ENCODE measurements at places on chromosomes 3 and 15.

GRCh38 chr3:170419557-170420087, 954 bp downstream of the CLDN11 start:
- DNase-seq: no peak

GRCh38 chr3:184443831-184444230, 64.0 kb downstream of the CHRD start:
- DNase-seq: no peak

DNA sequence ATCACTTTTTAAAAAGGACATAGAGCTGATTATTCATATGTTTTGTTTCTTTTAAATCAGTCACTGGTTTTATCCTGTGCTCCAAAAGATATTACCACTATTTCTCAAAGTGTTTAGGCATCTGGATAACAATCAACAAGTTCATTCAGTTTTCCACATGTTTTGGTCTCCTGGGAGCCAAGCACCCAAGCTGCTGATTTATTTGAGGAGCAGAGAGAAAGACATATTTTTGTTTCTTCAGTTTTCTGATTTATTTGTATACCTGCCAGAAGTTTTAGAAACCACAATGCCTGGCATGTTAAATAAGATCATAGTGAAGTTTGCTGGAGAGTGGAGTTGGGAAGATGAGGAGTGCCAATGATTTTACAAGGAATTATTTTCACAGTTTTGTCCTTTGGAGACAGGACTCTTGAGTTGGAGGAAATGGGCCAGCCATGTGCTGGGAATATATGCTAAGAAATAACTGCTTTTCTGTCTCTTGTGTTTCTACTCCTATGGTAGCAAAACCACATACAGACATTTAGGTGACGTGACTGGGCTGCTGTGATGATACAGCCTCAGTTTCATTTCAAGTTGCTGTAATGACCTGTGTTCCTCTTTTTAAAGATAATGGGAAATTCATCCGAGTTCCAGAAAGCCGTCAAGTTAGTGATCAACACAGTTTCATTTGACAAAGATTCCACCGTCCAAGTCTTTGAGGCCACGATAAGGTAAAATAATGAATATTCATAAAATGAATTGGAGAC, 11.7 kb downstream of the EDEM1 start:
- no peak for DNase-seq

DNA sequence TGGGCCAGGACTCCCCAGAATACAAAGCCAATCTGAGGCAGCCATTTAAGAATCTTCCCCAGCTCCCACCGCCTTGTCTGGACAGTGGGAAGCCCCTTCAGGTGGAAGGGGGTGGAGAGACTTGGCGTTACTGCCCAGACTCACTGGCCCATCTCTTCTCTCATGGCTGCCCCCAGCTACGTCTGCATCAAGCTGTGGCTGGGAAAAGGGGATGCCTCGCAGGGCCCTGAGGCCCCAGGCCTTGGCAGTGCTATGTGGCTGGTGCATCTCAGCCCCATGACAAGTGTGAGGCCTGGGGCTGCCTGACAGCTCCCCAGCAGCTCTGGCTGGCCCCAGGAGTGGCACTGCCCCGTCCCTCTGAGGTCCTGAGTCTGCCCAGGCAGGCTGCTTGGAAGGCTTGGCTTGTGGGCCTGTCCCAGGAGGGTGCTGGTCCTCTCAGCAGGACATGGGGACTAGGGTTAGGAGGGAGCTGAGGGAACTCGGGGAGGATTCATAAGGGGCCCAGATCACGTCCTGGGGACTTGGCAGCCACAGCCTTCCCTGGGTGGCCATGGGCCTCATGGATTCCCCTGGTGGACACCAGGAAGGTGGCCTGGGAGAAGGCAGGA, 20.2 kb upstream of the SLC41A3 start:
- no peak for DNase-seq

DNA sequence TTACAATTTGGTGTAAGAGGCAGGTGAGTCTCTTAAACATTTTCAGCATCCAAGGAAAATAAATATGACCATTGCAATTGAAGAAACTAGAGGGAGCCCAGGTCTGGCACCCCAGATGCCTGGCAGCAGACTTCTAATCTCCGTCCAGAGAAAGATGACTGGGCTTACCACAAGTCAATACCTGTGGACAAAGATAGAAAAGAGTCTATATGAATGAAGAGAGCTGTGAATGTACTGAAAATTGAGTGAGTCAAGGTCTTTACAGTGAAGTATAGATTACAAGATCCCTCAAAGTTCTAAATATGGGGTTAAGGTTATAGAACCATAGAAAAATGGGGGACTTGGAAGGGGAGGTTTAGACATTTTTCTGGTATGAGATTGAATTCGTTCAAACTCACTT, 827.4 kb upstream of the NR2F2 start:
- DNase-seq: no peak

GRCh38 chr15:38176155-38176554, 76.5 kb upstream of the SPRED1 start:
- no peak for DNase-seq

GRCh38 chr3:43079536-43080332, 26.1 kb downstream of the POMGNT2 start:
- DNase-seq: no peak

DNA sequence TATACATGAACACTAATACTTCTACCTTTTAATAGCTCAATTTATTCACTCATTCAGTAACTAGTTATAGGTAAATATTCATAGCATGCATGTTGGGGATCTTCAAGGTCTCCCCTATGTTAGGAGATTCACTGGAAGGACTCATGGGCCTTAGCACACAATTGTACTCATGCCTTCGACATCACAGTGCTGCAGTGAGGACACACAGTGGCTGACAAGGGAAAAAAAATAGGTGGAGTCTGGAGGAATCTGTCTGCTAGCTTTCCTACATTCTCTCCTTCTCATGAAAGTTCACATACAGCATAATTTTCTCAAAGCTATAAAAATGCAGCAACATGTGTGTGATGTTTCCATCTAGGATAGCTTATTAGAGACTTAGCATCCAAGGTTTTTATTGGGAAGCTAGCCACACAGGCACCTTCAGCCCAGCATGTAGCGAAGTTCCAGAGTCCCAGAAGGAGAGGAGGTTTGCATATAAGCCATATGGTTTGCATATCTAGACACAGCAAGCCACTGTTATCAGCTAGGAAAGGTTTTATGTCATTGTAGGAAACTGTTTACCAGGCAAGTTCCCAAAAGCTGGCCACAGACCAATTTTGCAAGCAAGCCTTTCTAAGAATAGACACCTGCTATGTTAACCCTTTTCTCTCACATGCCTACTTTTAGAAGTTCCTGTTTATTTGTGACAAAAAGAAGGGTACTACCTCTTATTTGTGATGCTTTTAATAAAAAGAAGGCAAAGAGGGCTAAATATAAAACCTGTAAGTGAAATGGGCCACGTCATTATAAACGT, 46.4 kb downstream of the MORC1 start:
- DNase-seq: no peak

- no peak for DNase-seq
Observed at GRCh38 chr3:156649681-156650080, 24.7 kb upstream of the TIPARP start.

Data from cortex of kidney (tissue), 1 donor.